Hepatocyte (in vitro differentiated cells): ENCODE measurements at places on chromosomes 11 and 22.

GRCh38 chr11:61586792-61587430, 6.0 kb upstream of the SYT7 start:
- peak; percentile 39 for DNase-seq
- H3K4me3 ChIP-seq: no peak overlapping the region
- H3K27me3 ChIP-seq: no peaks in the 10 kb centered on the region
- H3K4me1 ChIP-seq: peaks cover 19% of the 10 kb centered on the region
- H3K27ac ChIP-seq: peak overlapping the region; percentile 70

DNA sequence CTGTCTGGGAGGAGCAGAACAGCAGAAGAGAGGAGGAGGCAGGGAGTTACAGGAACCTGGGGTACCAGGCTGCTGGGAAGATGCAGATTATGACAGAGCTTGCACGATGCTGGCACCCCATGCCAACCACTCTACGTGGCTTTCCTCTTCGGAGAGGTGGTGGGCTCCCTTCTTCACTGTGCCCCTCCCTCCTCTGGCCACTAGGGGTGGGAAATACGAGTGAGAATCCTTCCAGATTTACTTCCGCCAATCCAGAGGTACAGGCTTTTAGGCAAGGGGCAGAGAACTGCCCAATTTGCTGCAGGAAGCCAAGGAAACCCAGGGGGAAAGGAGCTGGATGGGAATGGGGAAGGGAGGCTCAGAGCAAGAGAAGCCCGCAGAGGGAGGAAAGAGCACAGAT, 12.3 kb downstream of the HYOU1 start:
- no peak overlapping the region for H3K4me3 ChIP-seq
- H3K27me3 ChIP-seq: no peaks in the 10 kb centered on the region
- no peaks in the 10 kb centered on the region for H3K36me3 ChIP-seq
- no peaks in the 10 kb centered on the region for H3K4me1 ChIP-seq
- no peak overlapping the region for H3K27ac ChIP-seq

- peaks cover 7% of the 10 kb centered on the region for H3K4me1 ChIP-seq
- H3K27ac ChIP-seq: no peak overlapping the region
- no peak overlapping the region for H3K4me3 ChIP-seq
- H3K36me3 ChIP-seq: no peaks in the 10 kb centered on the region
- H3K27me3 ChIP-seq: peaks cover 15% of the 10 kb centered on the region
These were observed 145.2 kb upstream of the CADM1 start for GRCh38 chr11:115649461-115649860.

DNA sequence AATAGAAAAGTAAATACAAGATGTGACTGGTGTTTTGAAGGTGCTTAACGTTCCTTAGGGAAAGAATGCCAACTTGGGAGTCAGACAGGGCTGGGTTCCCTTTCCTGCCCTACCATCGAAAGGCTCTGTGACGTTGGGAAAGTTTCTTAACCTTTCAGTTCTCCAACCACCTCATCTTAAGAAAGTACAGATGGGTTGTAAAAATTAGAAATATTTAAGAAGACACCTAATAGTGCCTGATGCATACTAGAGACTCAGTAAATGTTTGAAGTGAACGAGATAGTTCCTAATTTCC, 1.1 kb downstream of the GTPBP1 start:
- no peak for DNase-seq
- H3K4me3 ChIP-seq: peak overlapping the region; percentile 23
- H3K4me1 ChIP-seq: peaks cover 18% of the 10 kb centered on the region

DNA sequence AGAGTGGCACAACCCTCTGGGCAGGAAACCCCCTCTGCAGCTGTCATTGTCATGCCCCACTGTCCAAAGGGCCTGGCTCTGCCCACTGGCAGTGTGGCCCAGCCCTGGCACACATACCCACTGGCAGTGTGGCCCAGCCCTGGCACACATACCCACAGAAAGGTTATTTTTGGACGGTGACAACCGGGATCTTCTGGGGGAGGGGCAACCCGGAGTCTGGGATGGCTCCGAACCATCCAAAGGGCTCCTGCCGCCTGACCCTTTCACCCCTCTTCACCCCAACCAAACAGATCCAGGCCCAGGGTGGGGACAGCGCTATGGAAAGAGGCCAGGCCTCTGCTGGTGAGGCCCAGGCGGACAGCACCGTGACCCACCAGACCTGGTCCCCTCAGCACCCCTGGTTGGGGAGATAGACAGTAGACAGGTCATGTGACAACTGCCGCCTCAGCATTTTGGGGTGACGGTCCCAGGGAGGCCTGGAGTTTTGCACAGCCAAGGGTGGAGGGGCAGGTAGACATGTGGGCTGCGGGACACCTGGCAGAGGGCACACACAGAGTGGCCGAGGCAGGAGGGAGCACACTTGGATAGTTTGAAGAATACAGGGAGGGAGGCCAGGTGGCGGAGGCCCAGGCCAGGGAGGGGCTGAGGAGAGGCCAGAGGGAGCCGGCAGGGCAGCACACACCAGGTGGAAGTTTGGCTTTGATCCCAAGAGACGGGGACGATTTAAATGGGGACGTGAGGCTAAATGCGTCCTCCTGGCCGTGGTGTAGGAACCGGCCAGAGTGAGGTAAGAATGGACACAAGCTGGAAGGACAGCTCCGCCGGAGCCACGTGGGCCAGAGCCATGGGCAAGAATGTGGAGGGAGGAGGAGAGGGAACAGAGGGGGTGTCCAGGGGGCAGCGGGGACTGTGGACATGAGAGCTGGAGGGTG, 2.9 kb downstream of the MAPK12 start:
- H3K4me3 ChIP-seq: no peak overlapping the region
- H3K27ac ChIP-seq: no peak overlapping the region
- peaks cover 6% of the 10 kb centered on the region for H3K27me3 ChIP-seq
- H3K4me1 ChIP-seq: no peaks in the 10 kb centered on the region
- H3K36me3 ChIP-seq: no peaks in the 10 kb centered on the region

DNA sequence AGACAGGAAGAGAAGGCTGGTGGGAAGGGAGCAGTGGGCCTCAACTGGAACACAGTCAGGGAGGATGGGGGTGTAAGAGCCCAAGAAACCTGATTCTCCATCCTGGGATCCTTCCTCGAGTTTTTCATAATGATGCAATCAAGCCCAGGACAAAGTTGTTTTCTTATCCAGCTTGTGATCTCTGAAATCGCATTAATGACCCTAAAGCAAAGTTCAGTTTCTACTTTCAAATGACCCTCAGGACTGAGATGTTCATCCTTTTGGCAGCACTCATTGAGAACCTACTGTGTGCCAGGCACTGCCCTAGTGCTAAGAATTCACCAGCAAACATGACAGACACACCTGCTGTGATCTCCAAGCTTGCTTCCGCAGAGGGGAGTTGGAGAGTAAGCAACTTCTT, 45.3 kb downstream of the ISX start:
- H3K27ac ChIP-seq: peak overlapping the region; percentile 72
- no peaks in the 10 kb centered on the region for H3K36me3 ChIP-seq
- H3K27me3 ChIP-seq: no peaks in the 10 kb centered on the region
- DNase-seq: peak; percentile 34

DNA sequence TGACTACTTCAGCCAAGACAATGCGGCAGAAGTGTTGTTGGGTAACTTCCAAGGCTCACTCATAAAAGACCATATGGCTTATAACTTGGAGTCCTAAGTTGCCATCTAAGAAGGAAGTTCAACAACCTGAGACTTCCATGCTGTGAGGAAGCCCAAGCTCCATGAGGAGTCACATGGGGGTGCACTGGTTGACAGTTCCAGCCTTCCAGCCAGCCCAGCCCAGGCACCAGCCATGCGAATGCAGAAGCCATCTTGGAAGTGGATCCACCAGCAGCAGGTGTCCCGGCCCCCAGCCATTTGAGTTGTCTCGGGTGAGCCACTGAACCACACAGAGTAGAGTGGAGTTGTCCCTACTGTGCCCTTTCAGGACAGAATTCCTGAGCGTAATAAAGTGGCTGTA, 32.8 kb upstream of the WNT7B start:
- no peaks in the 10 kb centered on the region for H3K27me3 ChIP-seq
- peaks cover 35% of the 10 kb centered on the region for H3K4me1 ChIP-seq
- H3K4me3 ChIP-seq: no peak overlapping the region
- H3K36me3 ChIP-seq: no peaks in the 10 kb centered on the region
- DNase-seq: no peak

DNA sequence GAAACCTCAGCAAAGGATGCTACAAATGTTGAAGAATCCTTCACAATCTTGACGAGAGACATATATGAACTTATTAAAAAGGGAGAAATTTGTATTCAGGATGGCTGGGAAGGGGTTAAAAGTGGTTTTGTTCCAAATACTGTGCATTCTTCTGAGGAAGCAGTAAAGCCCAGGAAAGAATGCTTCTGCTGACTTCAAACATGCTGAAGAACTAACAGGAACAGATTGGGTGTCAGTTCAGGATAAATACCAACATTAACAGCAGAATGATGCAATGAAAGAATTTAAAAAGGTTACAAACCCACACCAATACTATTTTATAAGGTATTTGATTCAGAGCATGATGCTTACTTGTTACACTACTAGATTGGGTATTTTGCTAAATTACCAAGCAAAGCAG, 33.9 kb downstream of the RAB39A start:
- no peaks in the 10 kb centered on the region for H3K36me3 ChIP-seq
- no peak overlapping the region for H3K4me3 ChIP-seq
- H3K27me3 ChIP-seq: no peaks in the 10 kb centered on the region
- H3K27ac ChIP-seq: no peak overlapping the region
- DNase-seq: no peak

GRCh38 chr22:28604966-28605761, 74.5 kb downstream of the TTC28 start:
- no peaks in the 10 kb centered on the region for H3K27me3 ChIP-seq
- H3K4me1 ChIP-seq: no peaks in the 10 kb centered on the region
- no peak overlapping the region for H3K27ac ChIP-seq
- no peak overlapping the region for H3K4me3 ChIP-seq

DNA sequence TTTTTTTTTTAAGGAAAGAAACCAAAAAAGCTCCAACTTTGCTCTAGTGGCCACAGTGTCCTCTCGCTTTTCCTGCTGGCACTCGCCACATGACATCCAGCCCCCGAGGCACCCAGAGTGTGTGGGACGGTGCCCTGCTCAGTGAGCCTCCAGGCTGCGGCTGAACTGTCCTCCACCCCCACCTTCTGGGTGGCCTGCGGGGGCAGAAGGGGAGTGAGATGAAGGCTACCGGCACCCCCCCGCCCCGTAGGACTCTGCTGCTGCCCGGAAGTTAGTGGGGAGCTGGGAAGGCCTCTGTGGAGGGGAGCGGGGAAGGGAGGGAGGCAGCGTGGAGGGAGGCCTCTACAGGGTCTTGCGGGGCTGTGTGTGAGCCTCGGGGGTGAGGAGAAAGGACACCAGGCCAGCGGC, 264.4 kb downstream of the CTTN start:
- H3K27ac ChIP-seq: no peak overlapping the region
- no peaks in the 10 kb centered on the region for H3K36me3 ChIP-seq
- no peaks in the 10 kb centered on the region for H3K4me1 ChIP-seq
- peaks cover 24% of the 10 kb centered on the region for H3K27me3 ChIP-seq
- DNase-seq: no peak
- no peak overlapping the region for H3K4me3 ChIP-seq

DNA sequence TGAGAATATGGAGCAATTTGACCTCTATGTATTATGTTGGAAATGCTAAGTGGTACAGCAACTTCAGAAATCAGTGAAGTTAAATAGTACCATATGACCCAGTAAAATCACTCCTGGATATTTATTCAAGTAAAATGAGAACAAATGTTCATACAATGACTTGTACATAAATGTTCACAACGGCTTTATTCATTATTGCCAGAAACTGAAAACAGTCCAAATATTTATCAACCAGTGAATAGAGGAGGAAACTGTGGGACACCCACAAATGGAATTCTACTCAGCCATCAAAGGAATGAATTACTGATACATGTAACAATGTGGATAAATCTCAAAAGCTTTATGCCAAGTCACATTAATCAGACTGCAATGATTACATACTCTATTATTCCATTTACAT, 416.3 kb downstream of the AASDHPPT start:
- no peaks in the 10 kb centered on the region for H3K27me3 ChIP-seq
- no peaks in the 10 kb centered on the region for H3K4me1 ChIP-seq
- H3K27ac ChIP-seq: no peak overlapping the region
- no peak overlapping the region for H3K4me3 ChIP-seq
- H3K36me3 ChIP-seq: no peaks in the 10 kb centered on the region

DNA sequence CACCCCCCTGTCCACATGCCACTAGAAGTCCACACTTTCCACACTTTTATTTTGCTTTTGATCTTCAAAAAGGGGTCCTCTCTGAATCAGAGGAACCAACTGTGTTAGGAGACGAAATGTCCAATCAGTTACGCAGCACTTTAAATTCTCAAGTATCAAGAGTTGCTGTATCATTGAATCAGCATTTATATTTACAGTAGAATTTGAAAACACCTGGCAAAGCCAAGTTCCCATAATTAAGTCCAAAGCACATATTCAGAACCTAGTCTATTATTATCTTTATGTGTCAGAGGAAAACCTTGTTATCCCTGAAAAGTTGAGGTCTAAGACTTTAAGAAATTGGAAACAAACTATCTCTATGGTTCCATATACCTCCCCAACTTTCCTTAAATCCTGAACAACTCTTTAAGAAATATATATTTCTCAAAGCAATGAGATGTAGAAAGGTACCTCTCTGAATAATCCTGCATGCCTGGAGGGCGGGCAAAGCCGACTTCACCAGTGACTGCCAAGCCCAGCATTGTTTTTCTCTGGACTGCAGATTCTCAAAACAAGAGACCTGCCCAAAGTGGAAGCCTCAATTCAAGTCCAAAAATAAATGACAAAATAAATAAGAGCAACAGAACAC, 75.9 kb upstream of the ARFGAP3 start:
- H3K36me3 ChIP-seq: no peaks in the 10 kb centered on the region
- no peak for DNase-seq
- peak overlapping the region; percentile 87 for H3K27ac ChIP-seq

DNA sequence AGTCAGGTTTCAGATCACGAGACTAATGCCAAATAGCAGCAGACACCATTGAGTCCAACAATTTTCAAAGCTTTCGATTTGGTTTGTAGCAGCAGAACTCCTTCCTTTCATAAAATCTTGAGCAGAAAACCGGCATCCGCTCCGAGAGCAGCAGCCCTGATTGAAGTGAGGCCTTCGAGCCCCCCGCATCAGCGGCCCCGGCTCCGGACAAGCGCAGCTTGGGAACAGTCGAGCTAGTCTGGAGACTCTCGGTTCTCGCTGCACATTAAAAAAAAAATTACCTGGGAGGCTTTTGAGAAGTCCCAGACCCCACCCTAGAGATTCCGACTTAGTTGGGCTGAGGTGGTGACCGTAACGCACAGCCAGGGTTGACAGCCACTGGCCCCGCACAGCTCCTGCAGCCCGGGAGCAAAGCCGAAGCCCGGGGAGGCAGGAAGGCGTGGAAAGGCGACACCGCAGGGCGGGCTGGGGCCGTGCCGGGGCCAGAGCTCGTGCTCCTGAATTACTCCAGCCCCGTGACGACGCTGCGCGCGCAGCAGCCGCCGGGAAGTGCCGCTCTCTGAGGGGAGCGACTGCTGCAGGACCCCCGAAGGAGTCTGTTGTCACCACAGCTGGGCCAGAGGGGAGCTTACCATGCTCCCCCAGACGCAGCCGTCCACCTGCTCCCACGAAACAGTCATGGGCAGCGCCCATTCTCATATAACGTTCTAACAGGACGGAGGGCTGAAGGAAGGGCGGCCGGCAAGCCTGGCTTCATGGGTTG, 57.8 kb downstream of the SPATA19 start:
- H3K4me1 ChIP-seq: no peaks in the 10 kb centered on the region
- H3K27ac ChIP-seq: no peak overlapping the region
- peak; percentile 25 for DNase-seq
- peaks cover 17% of the 10 kb centered on the region for H3K27me3 ChIP-seq
- H3K4me3 ChIP-seq: no peak overlapping the region

GRCh38 chr11:64252003-64252872, 908 bp downstream of the PLCB3 start:
- H3K27ac ChIP-seq: peak overlapping the region; percentile 69
- H3K27me3 ChIP-seq: no peaks in the 10 kb centered on the region
- no peaks in the 10 kb centered on the region for H3K36me3 ChIP-seq
- H3K4me1 ChIP-seq: peaks cover 21% of the 10 kb centered on the region

GRCh38 chr11:45904309-45904915, 2.7 kb downstream of the FREY1 start:
- DNase-seq: no peak
- H3K4me1 ChIP-seq: peaks cover 1% of the 10 kb centered on the region
- no peaks in the 10 kb centered on the region for H3K27me3 ChIP-seq
- H3K27ac ChIP-seq: no peak overlapping the region
- H3K4me3 ChIP-seq: no peak overlapping the region
- no peaks in the 10 kb centered on the region for H3K36me3 ChIP-seq
